ENCODE measurements at places on chromosomes 4 and X.

GRCh38 chr4:174069848-174070330, 213.6 kb downstream of the FBXO8 start:
- no peak for DNase-seq

GRCh38 chrX:96006281-96006680, 678.4 kb upstream of the DIAPH2 start:
- no peak for DNase-seq

GRCh38 chr4:51851090-51851936, 8.4 kb downstream of the DCUN1D4 start:
- DNase-seq, result no peak

GRCh38 chr4:1632109-1633104, 51.7 kb downstream of the FAM53A start:
- DNase-seq, result no peak

DNA sequence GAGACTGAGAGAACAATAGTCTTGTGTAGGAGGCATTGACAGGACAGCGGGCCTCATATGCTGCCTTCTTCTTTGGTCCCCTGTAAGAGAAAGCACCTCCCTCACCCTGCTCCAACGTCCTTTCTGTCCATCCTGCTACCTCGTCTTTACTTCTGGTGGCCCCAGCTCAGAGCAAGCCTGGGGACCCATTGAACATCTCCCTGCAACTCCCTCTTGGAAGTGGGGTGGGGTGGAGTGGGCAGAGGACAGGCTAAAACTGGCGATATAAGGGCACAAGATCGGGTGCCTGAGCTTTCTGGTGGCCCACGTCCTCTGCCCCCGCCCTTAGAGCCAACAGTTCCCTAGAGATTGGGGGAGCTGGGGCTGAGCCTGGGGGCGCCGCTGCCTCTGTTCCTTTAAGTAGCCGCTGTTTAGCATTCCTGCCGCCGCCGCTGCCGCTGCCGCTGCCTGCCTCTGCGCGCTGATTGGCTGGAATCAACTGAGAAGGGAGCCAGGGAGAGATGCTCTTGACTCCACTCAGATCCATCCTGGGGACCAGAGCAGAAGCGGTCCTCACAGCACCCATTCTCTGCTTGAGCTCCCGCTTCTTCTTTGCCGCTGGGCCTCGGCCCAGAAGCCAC, at the start of gene DLG3:
Gene DLG3 (plus strand): TSS at position 510 of the 620 bp plus-strand sequence. CDS start 367 bp downstream, outside the sequence.
- no peak for DNase-seq

DNA sequence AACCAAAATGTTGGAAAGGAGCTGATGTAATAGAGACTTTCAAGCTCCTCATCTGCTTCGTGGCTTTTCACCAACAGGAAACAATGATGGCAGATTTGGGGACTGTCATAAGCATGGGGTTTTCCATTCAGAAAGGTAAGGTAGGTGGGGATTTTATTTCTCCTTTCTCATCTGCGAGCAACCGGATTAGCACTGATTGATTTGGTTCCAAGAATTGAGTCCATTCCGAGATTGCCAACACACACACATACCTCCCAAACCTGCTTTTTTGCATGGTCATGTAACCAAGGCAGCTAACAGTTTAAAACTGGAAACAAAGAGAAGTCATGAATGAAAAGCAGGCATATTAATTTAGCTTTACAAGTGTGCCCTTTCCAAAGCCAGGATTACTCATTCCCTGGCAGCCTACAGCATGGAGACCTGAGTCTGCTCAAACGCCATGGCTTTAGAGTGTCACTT, 63.0 kb upstream of the LNX1 start:
- no peak for DNase-seq

DNA sequence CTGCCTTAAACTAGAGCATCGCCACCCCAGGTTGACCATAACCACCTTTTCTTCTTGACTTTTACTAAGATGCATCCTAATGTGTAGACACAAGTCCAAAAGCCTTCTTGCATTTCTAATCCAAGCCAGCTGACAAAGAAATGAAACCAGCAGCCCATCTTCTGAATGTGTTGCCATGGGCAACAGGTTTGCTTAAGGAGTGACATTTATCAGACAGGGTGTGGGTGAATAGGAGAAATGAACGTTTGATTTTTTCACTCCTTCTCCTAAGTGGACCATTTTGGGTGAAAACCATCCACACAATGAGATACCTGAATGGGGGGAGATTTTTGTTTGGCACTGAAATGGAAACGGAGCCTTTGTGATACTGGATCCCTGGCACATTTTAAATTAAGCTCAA, 72.7 kb upstream of the C4orf50 start:
- no peak for DNase-seq

GRCh38 chrX:131289527-131289926, 421 bp upstream of the IGSF1 start:
- DNase-seq, result no peak

GRCh38 chr4:92104506-92104905, 199.3 kb upstream of the GRID2 start:
- DNase-seq, result no peak

DNA sequence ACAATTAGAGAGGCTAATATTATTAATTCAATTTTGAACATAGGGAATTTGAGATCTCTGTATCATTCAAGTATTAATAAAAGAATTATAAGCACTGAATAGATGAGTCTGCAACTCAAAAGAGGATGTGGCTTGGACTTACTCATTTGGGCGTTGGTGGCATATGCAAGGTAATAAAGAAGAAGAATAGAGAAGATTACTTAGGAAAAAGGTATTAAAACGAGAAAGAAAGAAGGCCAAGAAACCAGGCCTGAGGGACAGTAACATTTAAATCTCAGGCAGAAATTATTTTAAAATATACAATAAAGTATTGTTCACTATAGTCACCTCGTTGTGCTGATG, 383.0 kb upstream of the INTU start:
- no peak for DNase-seq

DNA sequence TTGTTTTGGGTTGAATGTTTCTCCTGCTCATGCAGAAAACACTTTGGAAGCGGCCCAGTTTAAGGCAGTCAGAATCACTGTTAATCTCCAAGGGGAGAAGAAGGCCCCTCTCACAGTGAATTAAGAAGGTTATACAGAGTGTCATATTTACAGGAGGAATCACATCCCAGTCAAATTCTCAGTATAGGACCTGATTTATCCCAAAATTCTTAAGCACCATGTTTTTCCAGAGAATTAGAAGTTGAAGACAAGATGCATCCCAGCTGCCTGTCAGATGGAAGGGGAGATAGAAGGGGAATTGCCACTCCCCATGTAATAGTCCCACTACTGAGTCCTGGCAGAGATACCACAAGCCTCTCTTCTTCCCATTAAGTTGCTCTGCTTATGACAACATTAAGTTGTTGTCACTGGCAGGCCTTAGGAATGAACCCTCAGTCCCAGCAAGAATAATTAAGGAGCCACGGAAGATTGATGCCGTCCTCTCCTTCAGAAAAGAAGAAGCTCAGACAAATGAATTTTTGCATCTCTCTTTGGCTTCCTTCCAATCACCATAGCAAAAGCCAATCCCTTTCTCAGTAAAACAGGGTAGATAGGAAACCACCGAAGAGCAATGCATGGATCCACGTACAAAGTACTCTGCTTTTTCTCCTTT, 138.4 kb downstream of the LDB2 start:
- DNase-seq, result no peak

DNA sequence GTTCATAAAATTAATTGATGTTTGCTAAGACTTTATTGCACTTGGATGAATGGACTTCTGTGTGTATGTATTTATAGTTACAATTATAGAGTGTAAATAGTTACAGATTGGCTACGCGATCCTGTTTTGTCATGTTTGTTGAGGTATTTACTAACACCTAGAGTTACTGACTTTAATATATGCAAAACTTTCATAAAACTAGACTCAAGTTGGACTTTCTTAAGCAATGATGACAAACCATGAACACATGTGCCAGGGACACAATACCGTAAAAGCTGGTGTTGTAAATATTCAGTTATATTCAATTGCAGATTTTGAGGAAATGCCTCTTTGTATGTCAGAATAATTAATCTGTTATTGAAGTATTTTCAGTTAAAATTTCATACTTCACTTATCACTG, 6.1 kb downstream of the GRIA2 start:
- no peak for DNase-seq

GRCh38 chr4:80382090-80382832, 46.7 kb downstream of the CFAP299 start:
- no peak for DNase-seq

DNA sequence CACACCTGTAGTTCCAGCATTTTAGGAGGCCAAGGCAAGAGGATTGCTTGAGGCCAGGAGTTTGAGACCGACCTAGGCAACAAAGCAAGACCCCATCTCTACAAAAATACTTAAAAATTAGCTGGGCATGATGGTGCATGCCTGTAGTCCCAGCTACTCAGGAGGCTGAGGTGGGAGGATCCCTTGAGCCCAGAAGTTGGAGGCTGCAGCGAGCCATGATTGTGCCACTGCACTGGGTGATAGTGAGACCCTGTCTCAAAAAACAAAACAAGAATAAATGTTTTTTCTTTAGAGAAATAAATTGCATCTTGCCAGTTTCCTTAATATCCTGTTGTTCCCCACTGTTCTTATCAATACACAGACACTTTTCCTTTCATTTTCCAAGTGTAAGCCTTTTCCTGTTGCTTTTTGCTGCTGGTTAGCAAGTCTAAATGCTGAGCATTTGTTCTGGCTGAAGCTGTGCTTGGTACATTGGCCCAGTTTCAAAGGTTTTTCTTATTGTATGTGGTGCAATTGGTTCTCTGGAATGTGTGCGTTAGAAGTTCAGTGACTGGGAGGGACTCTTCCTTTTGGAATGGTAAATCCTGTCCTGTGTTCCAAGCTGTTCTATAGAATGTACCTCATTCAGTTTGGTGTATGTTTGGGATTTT, 98.2 kb downstream of the AFF1 start:
- no peak for DNase-seq

DNA sequence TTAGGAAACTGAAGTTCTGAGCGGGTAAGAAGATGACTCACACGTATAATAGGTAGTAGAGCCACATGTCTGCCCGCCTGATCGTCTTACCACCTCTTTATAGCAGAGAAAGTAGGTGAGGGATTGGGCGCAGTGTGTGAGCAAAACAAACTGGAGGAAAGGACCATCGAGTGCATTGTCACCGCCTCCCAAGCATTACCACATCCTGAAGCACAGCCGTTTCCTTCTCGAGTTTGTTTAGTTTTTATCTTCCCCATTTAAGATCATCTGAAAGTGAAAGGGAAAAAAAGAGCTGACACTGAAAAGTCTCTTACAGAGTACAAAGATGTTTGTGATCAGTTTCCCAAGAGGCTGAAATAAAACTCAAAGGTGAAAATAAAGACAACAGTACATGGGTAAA, 14.8 kb downstream of the PDK3 start:
- peak; percentile 29 for DNase-seq

GRCh38 chr4:105510245-105510644, 36.4 kb upstream of the PPA2 start:
- no peak for DNase-seq

GRCh38 chr4:152476796-152477195, 59.1 kb downstream of the FBXW7 start:
- DNase-seq, result no peak

DNA sequence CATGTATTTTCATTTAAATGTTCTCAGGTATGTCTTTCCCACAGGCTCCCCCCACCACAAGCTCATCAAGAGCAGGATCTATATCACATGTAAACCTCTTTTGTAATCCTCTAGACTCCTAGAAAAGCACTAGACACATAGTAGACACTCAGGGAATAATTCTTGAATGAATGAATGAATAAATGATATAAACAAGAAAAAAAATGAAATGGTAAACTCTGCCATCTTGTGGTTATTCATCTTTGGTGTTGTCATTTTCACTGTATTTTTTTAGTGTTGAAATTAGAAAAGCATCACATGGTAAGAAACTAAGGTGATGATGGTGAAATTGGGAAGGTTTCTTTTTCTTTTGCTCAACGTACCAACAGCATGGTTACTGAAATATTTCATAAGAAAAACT, 34.2 kb upstream of the C1GALT1C1 start:
- DNase-seq, result no peak

DNA sequence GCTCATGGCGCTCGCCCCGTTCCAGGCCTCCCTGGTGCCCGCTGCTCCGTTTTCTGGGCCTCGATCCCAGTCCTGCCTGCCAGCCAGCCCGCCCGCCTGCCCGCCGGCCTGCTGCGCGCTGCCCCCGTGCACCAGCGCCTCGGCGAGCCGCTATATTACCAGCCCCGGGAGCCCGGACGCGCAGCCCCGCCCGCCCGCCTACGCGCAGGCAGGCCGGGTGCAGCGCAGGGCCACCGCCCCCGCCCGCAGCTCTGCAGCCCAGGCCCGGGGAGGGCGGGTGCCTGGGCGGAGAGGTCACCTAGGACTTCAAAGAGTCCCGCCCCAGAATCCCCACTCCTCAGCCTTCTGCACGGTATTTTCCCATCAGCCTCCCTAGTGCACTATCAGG, at the start of gene MAOB:
Gene MAOB (minus strand): TSS at position 157 of the 388 bp plus-strand sequence. CDS start 151 bp downstream, at position 6.
- no peak for DNase-seq

- no peak for DNase-seq
Measured at GRCh38 chr4:53986062-53986461, 78.3 kb downstream of the CHIC2 start.

DNA sequence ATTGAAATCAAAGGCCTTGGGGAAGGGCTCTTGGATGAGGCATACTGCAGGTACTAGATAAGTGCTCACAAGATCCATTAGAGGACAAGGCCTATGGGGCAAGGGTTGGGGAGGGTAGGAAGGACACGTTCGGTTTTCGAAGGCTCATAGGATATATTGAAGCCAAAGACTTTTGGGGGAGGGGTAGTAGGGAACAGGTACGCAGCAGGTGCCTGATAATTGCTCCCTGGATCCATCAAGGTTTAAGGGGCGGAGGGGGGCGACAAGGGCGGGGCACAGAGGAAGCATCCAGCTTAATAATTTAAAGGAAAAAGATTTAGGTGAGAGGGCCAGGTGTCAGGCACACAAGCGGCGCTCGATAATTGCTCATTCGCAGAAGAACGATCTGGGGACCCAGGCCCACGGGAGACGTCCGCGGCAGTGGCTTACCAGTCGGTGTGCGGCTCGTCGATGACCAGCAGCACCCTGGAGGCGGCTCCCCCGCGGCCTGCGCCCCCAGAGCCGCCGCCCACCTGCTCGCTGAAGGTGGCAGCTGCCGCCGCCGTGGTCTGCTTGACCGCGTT, 653 bp downstream of the SYN1 start:
- no peak for DNase-seq

DNA sequence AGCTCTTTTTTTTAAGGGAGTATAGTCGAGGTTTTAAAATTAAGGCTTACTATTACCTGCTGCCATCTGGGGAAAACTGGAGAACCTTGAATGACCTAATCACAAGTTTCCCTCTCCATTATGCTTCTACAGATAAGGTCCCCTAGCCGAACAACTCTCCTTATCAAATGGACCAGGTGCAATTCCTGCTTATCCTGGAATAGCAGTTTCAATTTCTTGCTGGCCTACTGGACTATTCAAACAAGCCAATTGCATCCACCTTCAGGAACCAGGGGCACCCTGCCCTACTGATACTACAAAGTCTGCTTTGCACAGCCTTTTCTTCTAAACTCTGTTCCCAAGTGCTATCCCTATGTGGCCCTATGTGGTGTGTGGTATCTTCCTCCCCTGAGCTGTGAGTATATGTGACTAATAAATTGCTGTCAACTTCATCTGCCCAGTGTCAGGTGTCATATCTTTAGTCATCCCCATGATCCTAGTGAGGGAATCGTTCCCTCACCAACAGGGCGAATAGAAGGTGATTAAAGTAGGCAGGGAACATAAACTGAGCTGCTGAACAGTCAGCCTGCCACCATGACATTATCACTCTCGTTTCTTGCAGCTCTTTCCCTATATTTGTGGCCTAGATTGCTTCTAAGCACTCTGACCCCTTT, 128.5 kb downstream of the ATG4A start:
- no peak for DNase-seq

- DNase-seq, result no peak
Measured at GRCh38 chr4:152206646-152207377, 329.1 kb downstream of the FBXW7 start.

- DNase-seq, result no peak
Measured at GRCh38 chr4:40587826-40588225, 41.8 kb downstream of the RBM47 start.

- DNase-seq, result no peak
Measured at GRCh38 chr4:57265831-57266582, 155.8 kb upstream of the IGFBP7 start.

Measured in KG1 (cell line).